ENCODE measurements at places on chromosomes 1 and 21.

GRCh38 chr1:1778663-1779319, 521 bp upstream of the NADK start:
- peak; percentile 45 for DNase-seq

GRCh38 chr1:5650283-5651026, 341.8 kb downstream of the NPHP4 start:
- DNase-seq = no peak

- DNase-seq = no peak
These were observed 9.5 kb downstream of the TFF3 start for GRCh38 chr21:42305707-42306147.

DNA sequence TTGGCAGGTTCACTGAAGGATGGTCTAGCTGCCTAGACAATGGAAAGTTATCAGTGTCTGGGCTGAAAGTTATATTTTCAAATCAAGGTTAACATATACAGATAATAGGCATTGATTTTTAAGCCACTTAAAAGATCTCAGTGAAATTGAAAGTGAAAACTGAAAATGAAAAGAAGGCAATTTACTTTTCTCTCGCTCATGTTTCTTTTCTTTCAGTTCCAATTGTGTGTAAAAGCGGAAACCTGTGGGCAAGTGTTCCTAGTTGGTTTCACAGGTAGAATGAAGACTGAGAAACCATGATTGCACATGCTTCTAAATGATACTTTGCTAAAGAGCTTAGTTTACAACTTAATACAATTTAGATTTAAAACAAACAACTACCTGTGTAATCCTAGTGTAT, 383.7 kb downstream of the ZP4 start:
- DNase-seq = no peak

- DNase-seq = no peak
These were observed 221.6 kb upstream of the POU3F1 start for GRCh38 chr1:38268226-38268625.

- DNase-seq = no peak
These were observed 86.4 kb downstream of the NAV1 start for GRCh38 chr1:201625226-201625761.

DNA sequence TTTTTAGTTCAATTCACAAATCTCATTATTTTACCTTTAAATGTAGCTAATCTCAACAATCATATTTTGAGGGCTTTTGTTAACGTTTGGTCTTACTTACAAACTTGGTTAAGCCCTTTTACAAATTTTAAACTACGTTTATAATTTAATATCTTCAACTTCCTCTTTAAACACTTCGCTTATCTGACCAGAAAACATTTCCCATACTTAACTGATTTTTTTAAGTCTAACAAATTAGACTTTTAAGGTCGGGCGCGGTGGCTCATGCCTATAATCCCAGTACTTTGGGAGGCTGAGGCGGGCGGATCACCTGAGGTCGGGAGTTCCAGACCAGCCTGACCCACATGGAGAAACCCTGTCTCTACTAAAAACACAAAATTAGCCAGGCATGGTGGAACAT, 300.9 kb downstream of the LMX1A start:
- DNase-seq = no peak

DNA sequence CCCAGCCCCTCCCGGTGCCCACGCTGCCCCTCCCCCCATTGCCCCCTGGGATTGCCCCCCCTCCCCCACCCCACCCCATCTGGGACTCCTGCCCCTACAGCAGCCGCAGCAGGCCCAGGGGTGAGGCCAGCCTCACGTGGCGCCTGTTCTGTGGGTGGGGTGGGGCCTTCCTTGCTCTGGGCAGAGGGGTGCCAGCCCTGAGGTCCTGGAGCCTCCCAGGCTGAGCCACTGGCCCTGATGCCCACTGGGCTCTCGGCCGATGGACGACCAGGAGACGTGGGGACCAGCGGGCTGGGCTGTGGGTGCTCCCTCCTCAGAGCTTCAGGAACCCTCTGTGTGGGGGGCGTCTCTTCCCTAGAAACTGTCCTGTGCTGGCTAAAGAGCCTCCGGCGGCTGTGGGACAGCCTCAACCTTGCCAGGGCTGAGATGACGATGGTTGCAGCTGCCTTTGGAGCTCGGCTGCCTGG, 5.8 kb upstream of the C1orf159 start:
- DNase-seq = no peak

DNA sequence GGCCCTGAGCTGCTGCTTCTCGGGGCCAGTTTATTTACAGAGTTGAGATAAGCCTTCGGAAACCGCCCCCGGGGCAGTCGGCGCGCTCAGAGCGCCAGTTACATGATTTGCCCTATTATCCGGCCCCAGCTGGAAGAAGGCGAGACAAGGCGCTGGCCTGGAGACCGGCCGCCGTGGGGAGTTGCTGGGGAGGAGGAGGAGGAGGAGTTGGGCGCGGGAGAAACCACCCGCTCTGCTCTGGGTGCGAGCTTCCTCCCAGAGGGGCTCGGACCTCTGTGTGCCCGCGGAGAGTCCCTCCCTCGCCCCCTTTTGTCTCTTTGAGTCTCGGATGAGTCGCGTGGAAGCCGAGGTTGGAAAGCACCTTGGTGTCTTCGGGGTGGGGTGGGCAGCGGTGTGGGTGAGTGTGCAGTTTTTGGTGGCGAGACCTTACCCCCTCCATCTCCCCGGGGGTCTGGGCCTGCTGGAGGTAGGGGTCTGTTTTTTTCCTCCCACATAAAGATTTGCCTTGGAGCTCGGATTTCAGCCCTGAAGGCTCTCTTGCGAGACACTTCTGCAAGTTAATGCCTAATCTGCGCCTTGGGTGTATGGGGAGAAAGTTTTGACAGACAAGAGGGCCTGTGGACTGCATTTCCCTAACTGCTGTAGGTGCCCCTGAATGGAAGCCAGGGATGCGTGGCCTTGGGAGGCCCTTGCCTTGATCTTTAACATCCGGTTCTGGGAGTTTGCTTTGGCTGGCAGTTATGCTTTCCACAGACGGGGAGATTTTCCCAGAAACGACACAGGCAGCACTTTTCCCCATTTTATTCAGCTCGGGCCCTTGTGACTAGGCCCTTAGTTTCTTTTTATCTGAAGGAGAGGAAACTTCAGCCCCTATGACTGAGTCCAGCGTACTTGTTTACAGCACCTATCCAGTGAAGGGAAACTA, 80.0 kb downstream of the NDUFS5 start:
- DNase-seq = no peak

- DNase-seq = no peak
These were observed 479.3 kb upstream of the RUNX1 start for GRCh38 chr21:35528116-35529042.

DNA sequence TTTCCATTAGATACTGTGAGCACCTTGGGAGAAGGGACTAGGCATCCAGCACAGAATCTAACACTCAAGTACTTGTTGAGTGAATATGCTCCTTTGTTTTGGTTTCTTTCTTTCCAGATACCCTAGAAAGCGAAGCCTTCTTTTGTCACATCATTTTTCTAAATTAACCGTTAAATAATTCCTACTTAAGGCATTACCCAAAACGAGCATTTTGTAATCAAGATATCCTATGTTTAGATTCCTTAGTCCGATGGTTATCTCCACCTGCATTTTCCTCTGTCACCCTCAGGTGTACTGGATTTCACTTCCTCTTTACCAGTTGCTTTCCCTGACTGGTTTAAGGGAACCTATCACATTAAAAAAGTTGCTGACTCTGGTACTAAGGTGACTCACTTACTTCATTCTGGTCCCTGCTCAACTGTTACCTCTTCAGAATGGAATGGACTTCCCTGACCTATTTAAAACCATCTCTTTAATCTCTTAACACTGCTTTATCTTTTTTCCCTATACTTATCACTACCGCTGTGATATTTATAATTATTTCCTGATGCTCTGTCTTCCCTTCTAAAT, 3.2 kb downstream of the B3GALNT2 start:
- no peak for DNase-seq

DNA sequence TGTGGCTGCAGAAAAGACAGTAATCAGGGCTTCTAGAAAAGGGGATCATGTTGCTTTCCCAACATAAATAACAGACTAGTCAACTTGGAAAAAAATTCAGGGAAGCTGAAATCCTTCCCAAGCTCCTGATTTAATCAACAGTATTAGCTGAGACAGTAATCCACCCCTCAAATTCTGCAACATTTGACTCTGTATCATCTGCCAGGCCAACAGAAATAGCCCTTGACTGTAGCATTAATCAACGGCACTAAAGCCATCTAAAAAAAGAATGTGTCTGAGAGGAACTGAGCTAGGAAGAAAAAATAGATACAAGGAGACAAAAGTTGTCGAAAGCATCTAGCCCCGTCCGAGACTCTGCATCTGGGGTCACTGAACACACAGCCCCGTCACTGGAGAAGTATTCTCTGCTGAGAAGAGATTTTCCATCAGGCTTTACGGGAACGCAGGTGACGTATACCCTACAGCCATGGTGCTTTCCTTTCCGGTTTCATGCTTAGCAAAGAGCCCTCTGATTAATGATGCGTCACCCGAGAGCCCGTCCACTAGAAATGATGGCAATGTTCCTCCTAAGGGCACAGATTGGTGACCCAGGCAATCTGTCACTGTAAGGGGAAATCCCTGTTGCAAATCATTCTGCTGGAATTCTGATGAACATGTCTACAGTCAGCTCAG, 42.1 kb upstream of the TP53BP2 start:
- DNase-seq = no peak

DNA sequence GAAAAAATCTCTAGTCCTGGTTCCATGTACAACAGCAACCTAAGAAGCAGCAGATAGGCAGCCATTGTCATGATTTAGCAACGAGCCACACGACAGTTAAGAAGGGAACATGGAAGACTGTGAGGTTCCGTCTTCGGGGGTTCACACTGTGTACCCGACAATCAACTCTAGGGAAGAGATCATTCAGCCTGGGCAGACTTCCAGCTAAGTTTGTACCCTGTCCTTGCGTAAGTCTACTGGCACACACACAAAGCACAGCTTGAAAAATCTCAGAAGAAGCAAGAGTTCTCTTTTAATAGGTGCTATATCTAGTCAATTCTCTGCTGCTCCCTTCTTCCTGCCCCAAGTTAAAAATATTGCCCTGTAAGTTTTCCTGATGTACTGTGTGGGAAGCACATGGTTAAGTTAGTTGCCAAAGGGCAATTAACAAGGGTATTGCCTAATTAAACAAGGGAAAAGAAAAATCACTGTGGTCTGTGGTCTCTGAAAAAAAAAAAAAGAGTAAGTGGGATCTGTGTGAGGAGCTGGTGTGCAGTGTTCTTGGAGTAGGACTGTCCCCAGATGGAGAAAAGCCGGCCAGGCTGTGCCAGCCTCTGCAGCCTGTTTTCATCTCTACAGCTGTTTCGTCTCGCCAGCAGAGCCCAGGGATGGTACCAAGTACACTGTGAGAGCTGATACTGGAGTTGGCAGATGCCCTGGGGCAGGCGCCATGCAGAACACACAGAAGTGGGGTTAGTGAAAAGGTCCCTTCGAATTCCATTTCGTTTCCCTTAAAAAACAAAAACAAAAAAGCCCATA, 6.4 kb upstream of the MYBPHL start:
- DNase-seq = no peak

DNA sequence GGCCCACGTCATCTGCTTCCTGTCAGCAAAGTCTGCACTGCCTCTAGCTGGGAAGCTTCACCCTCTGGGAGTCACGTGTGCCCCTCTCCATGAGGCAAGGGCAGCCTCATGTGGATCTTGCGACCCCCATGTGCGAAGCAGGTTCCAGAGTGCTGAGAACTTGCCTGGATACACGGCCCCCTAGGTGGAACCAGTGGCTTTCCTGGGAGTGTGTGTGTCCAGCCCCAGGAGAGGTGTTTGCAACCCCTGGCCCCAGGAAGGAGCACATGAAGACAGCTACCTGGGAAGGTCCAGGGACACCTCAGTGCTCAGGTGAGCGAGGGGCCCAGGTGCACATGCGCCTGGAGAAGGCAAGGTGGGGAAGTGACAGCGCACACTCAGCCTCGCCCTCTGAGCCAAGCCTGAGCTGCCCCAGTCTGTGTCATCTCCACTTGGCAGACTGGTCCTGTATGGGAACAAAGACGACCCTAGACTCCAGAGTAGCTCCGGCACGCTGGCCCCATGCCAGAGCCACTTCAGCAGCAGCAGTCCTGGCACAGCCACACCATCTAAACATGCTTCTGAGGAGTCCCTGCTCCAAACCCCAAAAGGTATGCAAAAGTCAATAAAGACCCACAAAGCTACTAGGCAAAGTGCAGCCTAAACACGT, 8.9 kb downstream of the LSS start:
- DNase-seq = no peak

DNA sequence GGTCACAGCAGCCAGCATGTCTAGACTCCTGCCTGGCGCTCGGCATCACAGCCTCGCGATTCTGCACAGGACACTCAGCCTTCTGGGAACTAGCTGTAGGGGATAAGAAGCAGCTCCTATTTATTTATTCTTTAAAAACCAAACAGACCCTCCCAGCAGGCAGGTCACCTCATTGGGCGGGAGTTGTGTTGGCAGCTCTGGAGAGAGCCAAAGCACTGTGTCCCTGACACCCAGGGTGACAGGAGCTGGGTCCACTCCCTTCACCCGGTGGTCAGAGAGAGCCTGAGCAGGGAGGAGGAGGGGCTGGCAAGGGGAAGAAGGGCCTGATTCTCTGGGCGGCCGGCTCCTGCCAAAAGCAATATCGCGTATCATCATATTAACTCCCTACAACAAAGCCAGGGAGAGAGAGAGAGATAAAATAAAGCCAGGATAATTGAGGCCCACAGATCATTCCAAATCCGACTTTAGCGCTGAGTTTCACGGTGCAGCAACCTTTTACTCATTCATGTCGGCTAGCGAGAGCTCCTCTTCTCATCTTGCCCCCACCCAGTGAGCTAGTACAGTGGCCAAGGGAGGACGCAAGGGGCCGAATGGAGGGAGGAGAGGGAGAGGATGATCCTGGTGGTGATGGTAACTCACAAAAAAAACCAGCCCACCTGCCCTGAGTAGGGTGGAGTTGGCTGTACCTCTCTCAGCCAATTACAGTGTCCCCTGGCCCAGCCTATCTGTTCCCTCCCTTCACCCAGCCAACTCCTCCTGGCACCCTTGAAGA, 79.8 kb upstream of the IFFO2 start:
- DNase-seq = no peak

GRCh38 chr1:173176246-173176645, 30.9 kb downstream of the TNFSF4 start:
- no peak for DNase-seq

GRCh38 chr1:15916916-15917315, 59.0 kb downstream of the ZBTB17 start:
- no peak for DNase-seq

DNA sequence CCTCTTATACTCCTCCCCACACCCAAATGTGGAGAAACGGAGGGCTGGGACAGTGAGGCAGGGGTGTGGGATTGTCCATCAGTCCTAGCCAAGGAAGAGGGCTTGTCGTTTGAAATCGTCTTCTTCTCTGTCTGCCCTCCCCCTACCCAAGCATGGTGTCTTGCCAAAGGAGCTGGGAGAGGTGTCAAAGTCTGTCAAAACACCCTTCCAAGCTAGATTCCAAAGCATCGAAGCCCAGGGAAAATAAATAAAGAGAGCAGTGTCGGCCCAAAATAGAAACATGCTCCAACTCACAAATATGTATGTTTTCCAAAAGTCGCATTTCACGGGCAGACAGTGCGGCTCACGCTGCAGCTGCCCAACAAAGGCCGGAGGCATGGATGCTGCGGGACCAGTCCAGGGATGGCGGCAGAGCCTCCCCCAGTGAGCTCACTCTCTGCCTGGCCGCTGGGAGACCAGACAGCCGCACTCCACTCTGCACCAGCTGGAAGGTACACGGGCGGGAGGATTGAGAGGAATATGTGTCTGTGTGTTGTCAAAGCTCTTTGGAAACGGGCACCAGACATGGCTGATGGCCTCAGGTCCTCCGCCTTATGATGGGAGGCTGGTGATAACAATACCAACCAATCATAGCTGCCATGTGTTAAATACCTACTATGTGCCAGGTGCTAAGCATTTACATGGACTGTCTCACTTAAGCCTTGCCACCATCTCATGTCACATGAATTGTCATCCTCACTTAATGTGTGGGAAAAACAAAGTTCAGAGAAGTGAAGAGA, 3.9 kb downstream of the DISP3 start:
- no peak for DNase-seq

All from GDM1 (cell line).